ENCODE measurements at places on chromosomes 3 and 15. TPM values are rescaled to one million over a fixed set of nuclear protein-coding genes. Genes with fewer than 3 reads are reported as not detected.
A peak's percentile ranks its signal among the peaks of the same experiment; 100 is the strongest.

FAM227B gene
- 2.6 TPM for total RNA-seq

UROC1 gene
- total RNA-seq, result not detected

CASR gene
- total RNA-seq, result not detected

DNA sequence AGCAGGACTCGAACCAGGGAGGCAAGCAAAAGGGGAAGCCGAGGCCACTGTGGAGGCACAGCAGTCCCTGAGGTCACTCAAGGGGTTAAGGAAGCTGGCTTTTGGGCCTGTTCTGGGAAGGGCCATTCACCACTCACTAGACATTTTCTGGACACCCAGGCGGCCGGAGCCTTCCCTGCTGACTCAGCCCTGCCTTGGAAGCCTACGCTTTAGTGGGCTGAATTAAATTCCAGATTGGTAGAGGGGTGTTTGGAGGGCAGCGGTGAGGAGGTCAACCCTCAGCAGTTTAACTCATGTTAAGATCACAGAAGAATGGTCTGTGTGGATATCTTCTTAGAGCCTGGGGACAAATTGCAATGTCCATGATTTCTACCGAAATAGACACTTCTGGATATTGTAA is 152.8 kb downstream of the GABRG3 start:
- no peak for DNase-seq

INKA1 gene
- total RNA-seq, result 3.1 TPM

GRCh38 chr3:196902296-196902695 is 34.6 kb downstream of the SENP5 start:
- no peak for DNase-seq

DNA sequence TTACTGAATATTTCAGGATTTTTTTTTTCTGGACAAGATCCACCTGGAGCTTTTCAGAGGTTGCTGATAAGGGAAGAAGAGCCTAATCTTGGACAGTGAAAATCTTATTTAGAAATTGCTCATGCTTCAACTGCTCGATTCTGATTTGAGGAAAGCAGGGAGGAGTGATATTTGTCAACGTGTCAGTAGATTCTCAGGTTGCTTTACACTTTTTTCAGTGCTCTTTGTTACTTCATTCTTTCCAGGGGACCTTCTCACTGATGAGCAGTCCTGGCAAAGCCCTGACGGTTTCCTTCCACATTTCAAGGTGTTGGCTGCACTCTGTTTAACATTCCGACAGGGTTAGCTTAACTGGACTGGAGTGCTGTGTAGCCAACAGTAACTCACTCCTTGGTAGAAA is 24.1 kb upstream of the RARB start:
- DNase-seq, result no peak

- no peak for DNase-seq
Measured at GRCh38 chr15:31062310-31062847, 39.1 kb downstream of the TRPM1 start.

- DNase-seq, result no peak
Measured at GRCh38 chr3:176796371-176796770, 400.9 kb downstream of the TBL1XR1 start.

DNA sequence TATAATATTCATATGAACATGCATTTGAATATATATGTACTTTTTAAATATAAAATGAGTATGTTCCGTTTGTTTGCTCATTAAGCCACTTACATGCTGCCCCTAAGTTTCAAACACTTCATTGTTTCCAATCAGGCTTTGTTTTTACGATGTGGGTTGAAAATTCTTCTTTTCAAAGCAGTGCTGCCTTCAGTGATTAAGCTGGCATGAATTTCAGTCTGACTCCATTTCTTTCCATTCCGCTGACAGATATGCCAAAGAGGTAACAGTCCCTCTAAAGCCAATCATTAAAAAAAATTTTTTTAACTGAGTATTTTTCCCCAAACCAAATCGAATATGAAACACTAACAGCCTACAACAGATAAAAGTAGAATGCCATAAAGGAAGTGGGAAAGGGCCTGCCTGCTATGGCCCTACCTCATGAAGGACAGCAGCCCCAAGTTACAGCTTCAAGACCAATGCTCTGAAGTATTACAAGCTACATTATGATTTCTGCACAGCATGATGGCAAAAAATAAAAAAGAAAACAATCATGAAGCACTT is 40.0 kb downstream of the DCUN1D1 start:
- DNase-seq, result no peak

PAQR5 gene
- total RNA-seq, result not detected

NR2E3 gene
- total RNA-seq, result not detected

GRCh38 chr3:171846597-171846996 is 3.4 kb downstream of the TMEM212 start:
- no peak for DNase-seq

DNA sequence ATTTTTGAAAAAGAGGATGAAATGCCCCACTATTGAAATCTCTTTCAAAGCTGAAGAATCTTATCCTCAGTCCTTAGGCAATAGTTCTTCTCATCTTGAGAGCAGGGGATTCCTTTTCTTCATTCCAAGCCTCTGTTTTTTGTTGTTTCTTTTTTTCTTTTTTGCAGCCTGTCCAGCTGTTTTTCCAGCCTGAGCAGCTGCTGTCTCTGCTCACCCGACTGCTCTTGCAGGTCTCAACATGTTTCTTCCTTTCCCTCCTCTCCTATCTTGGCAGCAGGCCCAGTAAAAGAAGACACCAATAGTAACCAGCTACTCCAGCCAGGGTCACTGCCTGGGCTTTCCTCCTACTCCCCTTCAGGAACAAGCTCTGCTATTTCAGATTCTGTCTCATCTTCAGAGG is 23.8 kb downstream of the MEX3B start:
- DNase-seq, result peak; percentile 50

PRTG gene
- 4.1 TPM for total RNA-seq

- no peak for DNase-seq
Measured at GRCh38 chr3:184361932-184362667, 590 bp downstream of the POLR2H start.

CTXN2 gene
- not detected for total RNA-seq

ROPN1 gene
- total RNA-seq, result not detected

GRCh38 chr3:40745381-40746106 is 220.8 kb downstream of the ZNF621 start:
- DNase-seq, result no peak

GRCh38 chr3:16886303-16886683 is 1.5 kb downstream of the PLCL2 start:
- DNase-seq, result no peak

GRCh38 chr15:22947101-22948000 is 32.8 kb downstream of the CYFIP1 start:
- DNase-seq, result no peak

IP6K2 gene
- 91.7 TPM for total RNA-seq

DNA sequence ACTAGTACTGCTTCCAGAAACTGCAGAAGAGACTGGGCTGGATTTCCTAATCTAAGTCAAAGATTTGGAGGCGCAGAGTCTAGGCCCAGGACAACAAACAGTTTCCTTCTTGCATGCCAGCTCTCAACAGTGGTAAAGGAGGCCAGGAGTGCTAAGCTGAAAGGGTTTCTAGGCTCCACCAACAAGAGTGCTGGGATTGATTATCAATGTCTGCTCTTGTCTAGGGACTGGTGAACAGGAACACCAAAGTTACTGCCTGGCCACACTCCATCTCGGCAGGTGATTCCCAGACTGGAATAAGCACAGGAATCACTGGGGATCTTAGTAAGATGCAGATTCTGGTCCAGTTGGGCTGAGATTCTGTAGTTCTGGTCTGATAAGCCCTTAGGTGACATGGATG is 22.8 kb upstream of the FGD5 start:
- no peak for DNase-seq

CCDC50 gene
- total RNA-seq, result 88.8 TPM

CCDC33 gene
- 1.5 TPM for total RNA-seq

DNA sequence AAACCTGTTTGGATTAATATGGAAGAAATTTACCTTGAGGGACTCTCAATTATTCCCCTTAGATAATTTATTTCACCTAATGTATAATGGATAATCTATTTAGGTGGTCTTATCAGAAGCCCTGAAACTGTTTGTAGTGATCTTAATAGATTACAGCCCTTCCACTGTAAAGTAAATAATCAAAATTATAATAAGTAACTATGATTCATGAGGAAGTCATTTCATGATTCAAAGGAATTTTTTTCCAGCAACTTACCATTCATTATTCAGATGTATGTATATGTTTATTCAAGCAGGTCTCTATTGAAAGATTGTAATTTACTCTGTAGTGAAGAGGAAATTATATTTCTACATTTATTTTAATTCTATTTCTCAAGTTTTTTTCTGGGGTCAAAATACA is 250.6 kb upstream of the ROBO1 start:
- no peak for DNase-seq

DNA sequence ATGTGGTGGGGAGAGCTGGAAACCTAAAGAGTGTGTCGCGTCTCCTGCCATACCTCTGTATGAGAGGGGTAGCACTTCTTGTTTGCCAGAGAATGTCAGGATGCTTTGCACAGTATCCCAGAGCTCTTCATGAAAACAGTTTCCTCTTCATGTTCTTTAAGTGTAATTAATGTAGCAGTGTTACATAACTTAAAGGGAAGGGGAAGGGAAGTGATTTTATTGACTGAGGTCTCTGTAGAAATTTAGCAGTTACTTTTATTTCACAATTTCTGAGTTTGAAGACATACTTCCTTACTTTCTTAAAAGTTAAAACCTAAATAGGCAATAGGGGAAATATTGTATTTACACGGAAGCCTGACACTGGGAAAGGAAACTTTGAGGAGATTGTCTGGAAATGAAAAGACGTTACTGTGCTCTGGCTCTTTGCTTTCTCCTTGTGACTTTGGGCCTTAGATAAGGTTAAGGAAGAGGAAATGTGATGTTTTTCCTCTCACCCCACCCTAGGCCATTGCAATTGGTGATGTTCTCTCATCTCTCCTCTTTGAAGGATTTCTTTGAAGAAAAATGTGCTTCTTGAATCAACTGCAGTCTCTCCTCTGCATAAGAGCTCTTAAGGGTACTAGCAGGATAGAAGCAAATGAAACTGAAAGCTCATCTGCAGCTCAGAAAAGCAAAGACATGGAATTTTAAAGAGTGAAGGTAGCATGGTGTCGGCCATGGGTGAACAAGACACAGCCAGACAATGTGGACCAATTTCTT is 6.0 kb downstream of the NXPE3 start:
- DNase-seq, result no peak

TGM4 gene
- not detected for total RNA-seq

PFKFB4 gene
- 3.2 TPM for total RNA-seq

DNA sequence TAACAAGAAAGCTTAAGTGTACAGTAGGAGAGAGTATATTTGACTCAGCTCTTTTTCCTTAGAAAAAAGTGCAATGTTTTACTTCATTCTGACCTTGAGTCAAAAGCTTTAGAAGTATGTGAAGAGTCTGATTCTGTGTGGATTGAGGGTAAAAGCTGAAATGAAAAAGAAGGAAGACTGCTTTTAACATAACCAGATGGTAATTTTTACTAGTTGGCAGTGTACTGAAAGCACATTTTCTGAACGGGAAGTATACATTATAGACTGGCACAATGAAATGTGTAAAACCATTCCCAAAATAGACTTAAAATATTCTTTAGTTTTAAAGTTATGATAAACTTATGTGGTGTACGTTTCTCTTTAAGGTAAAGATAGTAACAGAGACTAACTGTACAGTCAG is 197.8 kb upstream of the ZNF717 start:
- no peak for DNase-seq

GRCh38 chr3:124780356-124780755 is 50.1 kb downstream of the UMPS start:
- peak; percentile 74 for DNase-seq

DNA sequence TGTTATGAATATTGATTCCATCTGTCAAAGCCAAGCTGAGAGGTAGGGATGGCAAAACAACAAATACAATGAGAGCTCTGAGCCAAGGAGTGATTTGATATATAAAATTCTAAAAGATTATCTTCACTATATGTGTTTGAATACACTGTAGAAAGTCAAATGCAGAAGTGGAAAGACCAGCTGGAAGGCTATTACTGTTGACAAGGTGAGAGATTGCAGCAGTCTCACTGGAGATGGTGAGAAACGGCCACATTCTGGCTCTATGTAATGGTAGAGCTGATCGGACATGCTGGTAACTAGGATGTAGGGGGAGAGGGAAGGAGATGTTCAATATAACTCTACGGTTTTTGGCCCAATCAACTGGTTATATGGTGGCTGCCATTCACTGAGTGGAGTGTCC is 434.2 kb upstream of the SUCLG2 start:
- no peak for DNase-seq

GRCh38 chr15:69827751-69828150 is 270.0 kb downstream of the TLE3 start:
- no peak for DNase-seq

DNA sequence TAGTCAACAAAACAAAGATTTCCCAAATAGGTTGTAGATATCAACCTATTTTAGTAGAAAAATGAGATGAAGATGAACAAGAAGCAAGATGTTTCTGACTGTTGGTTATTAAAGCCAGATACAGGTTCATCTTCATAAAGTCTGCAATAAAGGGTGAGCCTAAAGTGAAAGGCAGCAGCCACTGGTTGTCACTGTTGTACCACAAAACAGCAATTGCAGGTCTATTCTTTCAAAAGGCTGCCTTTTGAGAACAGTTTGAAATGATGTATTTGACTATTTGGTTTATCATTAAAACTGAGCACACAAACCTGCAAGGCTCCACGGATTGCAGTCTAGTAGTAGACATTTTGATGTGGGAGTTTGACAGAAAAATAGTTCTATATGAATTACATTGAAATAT is 543.4 kb downstream of the GBE1 start:
- no peak for DNase-seq

GRCh38 chr15:35605764-35606449 is 59.9 kb upstream of the DPH6 start:
- DNase-seq, result no peak

TRPM1 gene
- total RNA-seq, result not detected

GRCh38 chr3:103083848-103084631 is 649.2 kb downstream of the ZPLD1 start:
- DNase-seq, result no peak

DLL4 gene
- total RNA-seq, result 25.3 TPM

DNA sequence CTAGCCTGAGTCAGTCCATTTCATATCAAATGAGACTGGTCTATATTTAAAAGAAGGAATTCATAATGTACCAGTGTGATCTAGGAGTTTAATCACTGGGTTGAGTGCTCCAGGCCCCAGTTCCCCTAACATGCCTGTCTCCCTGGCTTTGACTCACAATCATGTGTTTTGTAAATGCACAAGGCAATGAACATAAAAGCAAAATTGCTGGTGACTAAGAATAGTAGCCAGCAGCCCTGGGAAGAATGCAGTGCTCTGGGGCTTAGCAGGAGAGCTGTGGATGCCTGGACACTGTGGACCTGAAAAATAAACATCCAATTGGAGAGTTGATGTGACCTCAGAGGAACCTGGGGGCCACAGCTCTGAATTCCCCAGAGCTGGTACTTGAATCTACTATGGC is 50.3 kb downstream of the SYNPR start:
- no peak for DNase-seq
